Progenitor cell of endocrine pancreas (in vitro differentiated cells): ENCODE measurements at places on chromosomes 5 and 9. TPM values are rescaled to one million over a fixed set of nuclear protein-coding genes. Genes with fewer than 3 reads are reported as not detected.

DNA sequence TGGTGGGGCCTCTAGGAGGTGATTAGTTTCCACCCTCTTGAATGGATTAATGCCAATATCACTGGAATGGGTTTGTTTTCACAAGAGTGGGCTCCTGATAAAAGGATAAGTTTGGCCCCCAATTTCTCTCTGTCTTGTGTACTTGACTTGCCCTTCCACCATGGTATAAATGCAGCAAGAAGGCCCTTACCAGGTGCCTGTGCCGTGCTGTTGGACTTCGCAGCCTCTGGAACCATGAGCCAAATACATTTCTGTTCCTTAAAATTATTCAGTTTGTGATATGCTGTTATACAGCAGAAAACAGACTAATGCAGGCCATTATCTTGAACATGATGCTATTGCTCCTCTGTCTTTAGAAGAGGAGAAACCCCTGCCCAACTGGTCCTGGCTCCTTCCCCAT is 17.8 kb upstream of the BRD3 start:
- no peak overlapping the region for H3K27ac ChIP-seq
- H3K4me3 ChIP-seq, result no peak overlapping the region
- no peaks in the 10 kb centered on the region for H3K4me1 ChIP-seq
- no peaks in the 10 kb centered on the region for H3K36me3 ChIP-seq
- peaks cover 16% of the 10 kb centered on the region for H3K27me3 ChIP-seq

- H3K27me3 ChIP-seq, result no peaks in the 10 kb centered on the region
- DNase-seq, result no peak
- H3K27ac ChIP-seq, result peak overlapping the region; percentile 98
- peaks cover 2% of the 10 kb centered on the region for H3K36me3 ChIP-seq
- H3K4me3 ChIP-seq, result peak overlapping the region; percentile 89
- peaks cover 16% of the 10 kb centered on the region for H3K4me1 ChIP-seq
These were observed 714 bp downstream of the SEC24A start for GRCh38 chr5:134649163-134649835.

DNA sequence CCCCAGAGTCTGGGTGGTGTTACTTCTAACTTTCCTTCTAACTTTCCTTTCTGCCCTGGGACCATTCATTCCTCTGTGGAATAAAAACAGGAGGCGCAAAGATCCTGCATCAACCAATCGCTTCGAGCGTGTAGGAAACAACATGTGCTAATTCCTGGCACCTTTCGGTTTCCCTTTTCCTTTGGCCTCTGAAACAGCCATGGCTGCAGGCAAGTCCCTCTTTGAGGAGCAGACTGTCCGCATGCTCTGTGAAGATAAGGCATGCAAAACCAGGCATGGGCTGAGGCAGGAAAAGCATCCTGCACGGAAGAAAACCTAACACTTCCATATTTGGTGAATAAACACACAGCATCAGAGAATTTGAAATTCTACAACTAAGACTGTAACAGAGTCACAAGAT is 128.3 kb downstream of the HSD17B3 start:
- peaks cover 5% of the 10 kb centered on the region for H3K27me3 ChIP-seq
- DNase-seq, result no peak
- no peak overlapping the region for H3K4me3 ChIP-seq
- H3K4me1 ChIP-seq, result peaks cover 59% of the 10 kb centered on the region
- no peaks in the 10 kb centered on the region for H3K36me3 ChIP-seq

DNA sequence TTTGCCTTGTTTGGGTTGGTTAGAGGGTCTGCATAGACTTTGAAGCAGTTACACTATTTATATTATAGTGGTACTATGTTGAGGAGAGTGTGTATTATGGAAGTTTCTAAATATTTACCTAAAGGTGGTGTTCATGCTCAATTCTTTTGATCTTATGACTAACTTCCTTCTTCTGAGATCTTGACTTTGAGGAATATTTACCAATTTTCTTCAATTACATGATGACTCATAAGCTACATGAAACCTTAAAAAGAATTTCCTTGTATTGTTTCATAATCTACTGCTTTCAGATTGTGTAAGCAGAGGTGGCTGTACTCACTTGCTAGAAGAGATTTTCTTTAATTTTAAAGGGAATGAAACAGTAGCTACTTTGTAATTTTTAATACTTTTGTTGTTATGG is 276.1 kb downstream of the TAF11L14 start:
- H3K4me1 ChIP-seq, result no peaks in the 10 kb centered on the region
- no peaks in the 10 kb centered on the region for H3K27me3 ChIP-seq

DNA sequence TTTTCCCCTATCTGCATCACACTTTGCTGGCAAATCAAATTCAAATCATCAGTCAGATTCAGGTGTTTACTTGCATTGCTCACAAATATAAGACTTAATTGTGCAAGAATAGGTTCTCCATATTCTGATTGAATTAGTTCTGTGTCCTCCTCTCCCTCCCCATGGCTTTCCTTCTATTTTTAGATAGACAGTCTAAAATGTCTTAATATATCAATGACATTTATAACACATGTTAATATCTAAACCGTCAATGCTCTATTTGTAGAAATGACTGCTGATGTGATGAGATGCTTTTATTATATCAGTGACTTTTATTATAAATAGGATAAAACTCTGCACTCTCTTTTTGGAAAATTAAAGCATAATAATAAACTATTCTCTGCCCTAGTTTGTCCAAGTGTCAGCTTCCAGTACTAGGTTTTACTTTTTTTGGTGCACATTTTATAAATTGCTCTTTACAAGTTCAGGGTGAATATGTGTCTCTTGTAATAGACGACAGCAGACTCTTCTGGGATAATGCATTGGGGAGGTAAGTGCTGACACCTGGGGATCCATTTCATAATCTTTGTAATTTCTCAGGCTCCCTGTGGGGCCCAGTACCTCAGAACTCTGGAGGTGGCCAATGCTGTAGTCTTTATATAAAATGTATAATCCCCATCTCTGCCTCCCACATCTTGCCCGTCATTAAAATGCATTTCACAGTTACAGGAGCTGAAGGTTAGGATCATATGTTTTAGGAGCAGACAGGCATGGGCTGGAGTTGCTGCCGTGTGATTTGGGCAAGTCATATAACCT is 321.5 kb downstream of the BRINP1 start:
- peaks cover 6% of the 10 kb centered on the region for H3K4me1 ChIP-seq
- peaks cover 32% of the 10 kb centered on the region for H3K27me3 ChIP-seq
- no peaks in the 10 kb centered on the region for H3K36me3 ChIP-seq
- H3K4me3 ChIP-seq, result no peak overlapping the region

- no peak for DNase-seq
- peaks cover 56% of the 10 kb centered on the region for H3K36me3 ChIP-seq
These were observed 51.6 kb downstream of the CDK5RAP2 start for GRCh38 chr9:120528327-120528726.

GRCh38 chr9:92747459-92748232 is 17.0 kb downstream of the BICD2 start:
- H3K4me1 ChIP-seq, result peaks cover 3% of the 10 kb centered on the region
- H3K4me3 ChIP-seq, result no peak overlapping the region
- H3K36me3 ChIP-seq, result no peaks in the 10 kb centered on the region
- no peak for DNase-seq

GRCh38 chr9:21334701-21335632 is at the start of gene KLHL9:
KLHL9 (minus strand) TSS chr9:21335404; CDS start chr9:21334859, 545 bp downstream.
- peaks cover 13% of the 10 kb centered on the region for H3K36me3 ChIP-seq
- H3K27ac ChIP-seq, result peak within 1 kb of the TSS; percentile 99
- peaks cover 3% of the 10 kb centered on the region for H3K27me3 ChIP-seq
- H3K4me3 ChIP-seq, result peak within 1 kb of the TSS; percentile 92
- peaks cover 27% of the 10 kb centered on the region for H3K4me1 ChIP-seq

GRCh38 chr9:35116898-35117551 is 1.4 kb upstream of the ATOSB start:
- peak overlapping the region; percentile 89 for H3K4me3 ChIP-seq
- peak overlapping the region; percentile 96 for H3K27ac ChIP-seq
- H3K36me3 ChIP-seq, result no peaks in the 10 kb centered on the region
- no peaks in the 10 kb centered on the region for H3K27me3 ChIP-seq
- H3K4me1 ChIP-seq, result peaks cover 31% of the 10 kb centered on the region

DNA sequence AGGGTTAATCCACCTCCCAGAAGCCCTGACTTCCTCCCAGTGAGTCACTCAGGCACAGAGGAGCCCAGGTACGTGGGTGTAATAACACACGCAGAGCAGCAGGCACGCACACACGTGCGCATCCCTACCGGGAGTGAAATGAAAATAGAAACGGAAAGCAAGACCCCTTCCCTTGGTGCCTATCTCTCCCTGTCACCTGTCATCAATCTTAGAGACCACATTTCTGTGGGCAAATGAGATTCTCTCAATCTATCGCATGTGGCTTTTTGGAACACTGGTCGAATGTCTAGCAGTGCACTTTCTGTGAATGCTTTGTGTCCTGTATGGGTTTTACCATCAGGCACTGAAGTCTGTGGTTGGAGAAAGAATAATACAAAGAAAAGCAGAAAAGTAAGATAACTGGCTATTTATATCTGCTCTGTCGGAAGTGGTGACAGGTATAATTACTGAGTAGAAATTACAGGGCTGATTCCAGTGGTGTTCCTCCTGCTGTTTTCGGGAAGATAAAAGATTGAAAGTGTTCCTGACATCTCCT is 137.7 kb upstream of the GRIA1 start:
- no peaks in the 10 kb centered on the region for H3K36me3 ChIP-seq
- no peaks in the 10 kb centered on the region for H3K4me1 ChIP-seq
- no peak for DNase-seq

- H3K4me1 ChIP-seq, result peaks cover 20% of the 10 kb centered on the region
- peak overlapping the region; percentile 27 for H3K4me3 ChIP-seq
- peaks cover 7% of the 10 kb centered on the region for H3K36me3 ChIP-seq
- DNase-seq, result no peak
These were observed 36.2 kb upstream of the IFNK start for GRCh38 chr9:27487927-27488326.

- no peaks in the 10 kb centered on the region for H3K36me3 ChIP-seq
- no peaks in the 10 kb centered on the region for H3K4me1 ChIP-seq
- H3K4me3 ChIP-seq, result no peak overlapping the region
- H3K27ac ChIP-seq, result no peak overlapping the region
- no peak for DNase-seq
These were observed 51.0 kb upstream of the PHF24 start for GRCh38 chr9:34907044-34907443.

GRCh38 chr9:2469681-2470221 is 151.8 kb upstream of the VLDLR start:
- H3K27me3 ChIP-seq, result no peaks in the 10 kb centered on the region
- no peak for DNase-seq
- H3K36me3 ChIP-seq, result peaks cover under 1% of the 10 kb centered on the region
- H3K27ac ChIP-seq, result no peak overlapping the region

GRCh38 chr9:132957805-132958204 is 13.4 kb upstream of the TSC1 start:
- peaks cover 23% of the 10 kb centered on the region for H3K27me3 ChIP-seq
- H3K4me3 ChIP-seq, result no peak overlapping the region
- no peak for DNase-seq
- no peaks in the 10 kb centered on the region for H3K36me3 ChIP-seq

GRCh38 chr9:134595014-134595413 is 46.6 kb upstream of the COL5A1 start:
- no peaks in the 10 kb centered on the region for H3K36me3 ChIP-seq
- H3K27me3 ChIP-seq, result peaks cover 22% of the 10 kb centered on the region
- no peak overlapping the region for H3K27ac ChIP-seq
- H3K4me3 ChIP-seq, result no peak overlapping the region
- DNase-seq, result no peak

DNA sequence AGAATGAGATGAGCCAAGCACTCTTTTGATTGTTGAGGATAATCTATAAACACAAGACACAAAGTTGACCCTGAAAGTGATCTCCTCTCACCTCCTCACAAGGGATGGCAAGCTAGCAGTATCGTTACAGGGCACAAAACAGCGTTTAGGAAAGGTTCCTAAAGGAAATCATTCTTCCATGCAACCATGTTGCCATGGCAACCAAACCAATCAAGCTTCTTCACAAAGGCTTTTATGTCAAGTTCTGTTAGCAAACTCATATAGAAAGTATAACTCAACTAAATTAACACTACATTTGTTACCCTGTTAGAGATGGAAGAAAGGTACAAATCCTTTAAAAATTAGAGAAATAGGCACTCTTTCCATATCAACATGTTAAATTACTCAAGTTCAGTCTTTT is 1016.8 kb upstream of the DMAC1 start:
- no peaks in the 10 kb centered on the region for H3K36me3 ChIP-seq
- peaks cover 15% of the 10 kb centered on the region for H3K4me1 ChIP-seq
- no peak overlapping the region for H3K4me3 ChIP-seq
- no peak for DNase-seq
- H3K27me3 ChIP-seq, result no peaks in the 10 kb centered on the region

- no peak overlapping the region for H3K27ac ChIP-seq
- H3K4me3 ChIP-seq, result no peak overlapping the region
- no peaks in the 10 kb centered on the region for H3K27me3 ChIP-seq
- no peaks in the 10 kb centered on the region for H3K4me1 ChIP-seq
- no peaks in the 10 kb centered on the region for H3K36me3 ChIP-seq
These were observed 609.7 kb upstream of the DAB2 start for GRCh38 chr5:40034441-40034840.

DNA sequence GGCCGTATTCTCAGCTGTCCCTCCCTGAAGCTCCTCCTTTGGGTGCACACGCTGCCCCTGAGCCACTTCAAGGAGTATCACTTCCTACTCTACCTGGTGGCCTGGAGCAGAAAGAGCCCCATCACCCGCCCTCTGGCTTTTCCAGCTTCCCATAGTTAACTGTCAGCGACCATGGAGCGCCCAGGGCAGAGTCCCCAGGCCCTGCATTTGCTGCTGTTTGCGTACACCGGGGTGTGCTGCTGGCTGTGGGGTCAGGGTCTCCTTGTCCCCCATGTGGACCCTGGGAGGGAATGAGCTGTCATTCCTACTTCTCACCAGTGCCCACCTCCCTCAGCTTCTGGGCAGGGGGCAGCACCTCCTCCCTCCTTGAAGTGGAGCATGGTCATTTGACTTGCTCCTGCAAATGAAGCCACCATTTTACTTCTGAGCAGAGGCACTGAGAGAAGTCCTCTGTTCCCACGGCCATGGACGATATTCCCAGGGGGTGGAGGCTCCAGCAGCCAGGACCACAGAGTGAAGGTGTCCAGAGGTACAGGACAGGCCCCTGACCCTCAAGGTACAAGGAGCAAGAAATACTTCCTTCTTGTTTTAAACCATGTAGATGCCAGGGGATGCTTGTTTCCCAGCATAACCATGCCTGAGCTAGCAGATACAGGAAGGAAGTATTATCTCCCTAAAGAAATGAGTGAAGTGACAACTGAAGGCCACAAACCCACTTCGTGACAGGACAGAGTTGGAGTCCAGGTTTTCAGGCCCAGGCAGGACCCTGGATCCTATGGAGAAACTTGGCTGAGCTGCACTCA is 40.6 kb upstream of the COL5A1 start:
- no peak for DNase-seq
- H3K27ac ChIP-seq, result no peak overlapping the region
- H3K36me3 ChIP-seq, result no peaks in the 10 kb centered on the region
- H3K27me3 ChIP-seq, result peaks cover 8% of the 10 kb centered on the region
- peaks cover 1% of the 10 kb centered on the region for H3K4me1 ChIP-seq

- no peak for DNase-seq
- no peak overlapping the region for H3K27ac ChIP-seq
- H3K4me1 ChIP-seq, result no peaks in the 10 kb centered on the region
- H3K27me3 ChIP-seq, result no peaks in the 10 kb centered on the region
- no peak overlapping the region for H3K4me3 ChIP-seq
- H3K36me3 ChIP-seq, result no peaks in the 10 kb centered on the region
These were observed 114.5 kb downstream of the MTRR start for GRCh38 chr5:7983433-7983832.

The NOTCH1 gene
- total RNA-seq, result 109 and 130 TPM in 2 replicates

The ADRA1B gene
- total RNA-seq, result 0.57 and 0.71 TPM in 2 replicates

The CCL27 gene
- total RNA-seq, result 0.67 and 1.6 TPM in 2 replicates

The PALM2AKAP2 gene
- total RNA-seq, result 0.51 and 0.74 TPM in 2 replicates

The DMRTA1 gene
- 6.9 and 7.7 TPM in 2 replicates for total RNA-seq

The CAPSL gene
- 0.93 and 1.1 TPM in 2 replicates for total RNA-seq

The AQP7 gene
- 3.3 and 4.4 TPM in 2 replicates for total RNA-seq

The ORM2 gene
- 3.2 and 5.4 TPM in 2 replicates for total RNA-seq

The FOXD4L3 gene
- total RNA-seq, result 0.36 and 0.44 TPM in 2 replicates

The PRLR gene
- 5.7 and 7.6 TPM in 2 replicates for total RNA-seq

The TRIM7 gene
- total RNA-seq, result not detected in 2 replicates

The PCDHB9 gene
- 7.5 and 8.0 TPM in 2 replicates for total RNA-seq

The KCNV2 gene
- not detected in 2 replicates for total RNA-seq
